Uterus (tissue), 4 donors: ENCODE measurements at places on chromosomes 2 and 18. TPM values are rescaled to one million over a fixed set of nuclear protein-coding genes. Genes with fewer than 3 reads are reported as not detected.
A peak's percentile ranks its signal among the peaks of the same experiment; 100 is the strongest.

DNA sequence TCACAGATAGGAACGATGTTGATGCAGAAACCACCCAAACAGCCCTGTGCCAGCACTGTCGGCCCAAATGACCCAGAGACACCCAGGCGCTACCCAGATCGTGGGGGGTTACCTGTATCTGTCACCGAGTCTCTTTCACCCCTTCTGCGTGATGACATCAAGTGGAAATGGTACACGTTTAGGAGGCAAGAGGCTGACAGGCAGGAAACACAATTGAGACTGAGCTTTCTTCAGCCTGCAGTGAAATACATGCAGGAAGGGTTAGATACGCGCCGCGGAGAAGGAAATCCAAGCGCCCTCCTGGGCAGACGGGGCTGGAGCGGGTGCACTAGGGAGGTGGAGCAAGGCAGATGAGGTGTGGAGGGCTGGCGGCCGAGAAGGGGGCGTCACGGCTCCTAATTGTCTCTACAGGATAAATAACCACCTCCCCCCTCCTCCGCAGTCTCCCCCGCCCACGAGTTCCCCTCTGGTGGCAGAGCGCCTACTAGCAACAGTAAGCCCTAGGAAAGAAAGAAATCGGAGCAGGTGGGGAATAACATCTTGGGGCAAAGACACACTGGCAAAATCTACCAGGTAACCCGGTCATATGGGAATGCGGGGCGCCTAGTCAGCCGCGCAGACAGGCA is at the start of gene RNF152:
RNF152 (minus strand) TSS at position 325 of the 626 bp plus-strand sequence. CDS start 76,544 bp downstream, outside the sequence.
- peak; percentile 66 for DNase-seq
- peaks cover 5% of the 10 kb centered on the region for H3K4me1 ChIP-seq
- peak within 1 kb of the TSS; percentile 100 for H3K4me3 ChIP-seq
- H3K27ac ChIP-seq: peak within 1 kb of the TSS; percentile 96
- no peaks in the 10 kb centered on the region for H3K36me3 ChIP-seq

- H3K27me3 ChIP-seq: no peaks in the 10 kb centered on the region
- no peaks in the 10 kb centered on the region for H3K4me1 ChIP-seq
- H3K36me3 ChIP-seq: no peaks in the 10 kb centered on the region
- H3K27ac ChIP-seq: no peak overlapping the region
Measured at GRCh38 chr2:60849187-60849586, 32.2 kb upstream of the REL start.

Gene PLCD4
- total RNA-seq: not detected

DNA sequence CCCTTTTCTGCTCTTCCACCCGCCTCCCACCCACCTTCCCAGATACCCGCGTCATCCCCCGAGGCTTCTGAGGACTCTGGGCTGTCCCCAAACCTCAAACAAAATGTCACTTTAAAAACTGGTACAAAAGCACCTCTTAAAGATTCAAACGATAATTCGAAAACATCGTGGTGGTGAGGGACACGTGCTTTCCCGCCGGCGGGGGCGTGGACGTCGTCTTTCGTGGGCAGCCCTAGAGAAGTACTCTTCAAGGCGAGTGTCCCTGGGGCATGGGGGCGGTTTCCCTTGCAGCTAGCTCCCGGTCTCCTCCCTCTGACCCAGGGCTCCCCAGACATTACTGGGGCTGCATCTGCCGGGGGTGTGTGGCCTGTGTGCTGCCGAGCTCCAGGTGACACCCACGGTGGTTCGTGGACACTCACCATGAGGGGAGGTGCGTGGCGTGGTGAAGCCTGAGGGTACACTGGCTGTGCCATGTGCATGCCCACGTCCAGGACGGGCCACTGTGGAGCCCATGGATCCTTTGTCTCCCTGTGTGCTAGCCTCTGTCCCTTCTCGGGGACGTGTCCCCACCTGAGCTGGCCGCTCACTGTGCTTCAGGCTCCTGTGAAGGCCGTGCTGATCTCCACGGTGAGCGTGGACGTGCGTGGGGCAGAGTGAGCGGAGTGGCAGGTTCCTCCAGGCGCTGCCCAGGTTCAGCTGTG is 117.8 kb downstream of the NFATC1 start:
- H3K27me3 ChIP-seq: no peaks in the 10 kb centered on the region
- no peak for DNase-seq
- H3K4me3 ChIP-seq: no peak overlapping the region
- no peaks in the 10 kb centered on the region for H3K4me1 ChIP-seq

DNA sequence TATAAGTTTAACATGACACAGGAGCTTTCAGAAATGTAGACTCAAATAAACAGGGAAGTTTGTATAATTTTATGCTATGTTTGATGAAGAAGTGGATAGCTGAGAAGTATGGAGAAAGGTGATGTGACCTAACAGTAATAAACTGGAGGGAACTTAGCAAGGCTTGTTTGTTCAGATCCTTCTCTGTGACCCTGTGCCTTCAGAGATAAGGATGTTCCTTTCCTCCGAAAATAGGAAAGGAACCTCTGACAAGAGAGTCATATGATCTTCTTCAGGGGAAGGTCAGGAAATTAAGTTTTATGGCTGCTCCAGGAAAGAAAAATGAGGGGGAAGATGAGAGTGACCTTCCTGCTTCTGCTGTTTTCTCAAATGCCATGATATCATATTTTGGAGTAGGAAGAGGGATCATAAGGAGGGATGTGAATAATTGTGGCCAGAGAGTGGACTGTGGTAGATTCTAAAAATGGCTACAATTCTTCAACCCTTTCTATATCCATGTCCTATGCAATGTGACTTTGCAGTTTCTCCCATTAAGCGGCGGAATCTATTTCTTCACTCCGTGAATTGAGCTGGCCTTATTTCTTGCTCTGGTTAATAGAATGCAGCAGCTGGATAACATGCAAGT is 8.5 kb upstream of the C2orf69 start:
- no peaks in the 10 kb centered on the region for H3K4me1 ChIP-seq
- no peaks in the 10 kb centered on the region for H3K27me3 ChIP-seq
- no peak overlapping the region for H3K27ac ChIP-seq
- no peaks in the 10 kb centered on the region for H3K36me3 ChIP-seq

GRCh38 chr2:3620834-3621233 is 25.9 kb downstream of the COLEC11 start:
- no peaks in the 10 kb centered on the region for H3K27me3 ChIP-seq
- no peaks in the 10 kb centered on the region for H3K4me1 ChIP-seq
- no peak overlapping the region for H3K4me3 ChIP-seq
- no peak for DNase-seq
- no peak overlapping the region for H3K27ac ChIP-seq
- H3K36me3 ChIP-seq: no peaks in the 10 kb centered on the region

DNA sequence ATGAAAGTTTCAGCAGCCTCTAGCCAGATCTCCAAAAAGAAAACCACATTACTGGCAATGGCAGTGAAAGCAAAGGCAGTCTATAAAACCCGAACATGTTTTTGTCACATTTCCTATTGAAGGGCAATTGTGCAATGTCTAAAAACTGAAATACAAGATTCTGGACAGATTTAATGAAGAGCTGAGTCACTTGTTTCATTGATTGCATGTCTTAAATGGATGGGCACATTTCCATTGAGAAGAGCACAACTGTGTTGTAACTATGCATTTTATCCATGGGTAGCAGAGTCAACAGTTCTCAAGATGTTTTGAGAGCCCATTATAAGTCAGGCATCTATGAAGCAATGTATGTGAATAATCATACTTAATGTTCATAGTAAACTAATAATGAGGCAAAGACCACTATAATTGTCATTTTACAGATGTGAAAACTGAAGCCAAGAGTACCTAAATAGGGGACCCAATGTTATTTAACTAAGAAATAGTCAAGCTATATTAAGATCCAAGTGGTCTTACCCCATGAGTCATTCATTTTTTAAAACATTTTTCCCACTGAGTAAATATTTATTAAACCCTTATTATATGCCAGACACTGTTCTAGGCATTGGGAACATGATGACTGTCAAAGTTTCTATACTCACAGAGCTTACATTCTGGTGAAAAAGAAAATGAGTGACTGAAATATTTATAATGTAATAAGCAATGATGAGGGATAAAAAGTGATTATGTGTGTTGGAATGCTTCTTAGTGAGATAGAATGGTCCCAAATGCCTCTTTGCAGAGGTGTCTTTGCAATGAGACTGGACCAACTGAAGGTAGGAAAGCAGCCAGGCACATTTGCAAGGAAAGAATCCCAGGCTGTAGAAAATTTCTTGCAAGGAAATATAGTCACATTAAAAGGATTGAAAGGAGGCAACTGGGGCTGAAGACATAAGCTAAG is 818.9 kb upstream of the ACVR2A start:
- H3K27me3 ChIP-seq: no peaks in the 10 kb centered on the region
- H3K36me3 ChIP-seq: no peaks in the 10 kb centered on the region
- H3K27ac ChIP-seq: no peak overlapping the region
- no peak overlapping the region for H3K4me3 ChIP-seq
- H3K4me1 ChIP-seq: no peaks in the 10 kb centered on the region

GRCh38 chr18:63259567-63260379 is 59.8 kb downstream of the BCL2 start:
- no peak overlapping the region for H3K27ac ChIP-seq
- H3K36me3 ChIP-seq: no peaks in the 10 kb centered on the region
- DNase-seq: no peak
- no peaks in the 10 kb centered on the region for H3K27me3 ChIP-seq
- H3K4me3 ChIP-seq: no peak overlapping the region

Gene NEU2
- not detected for total RNA-seq

DNA sequence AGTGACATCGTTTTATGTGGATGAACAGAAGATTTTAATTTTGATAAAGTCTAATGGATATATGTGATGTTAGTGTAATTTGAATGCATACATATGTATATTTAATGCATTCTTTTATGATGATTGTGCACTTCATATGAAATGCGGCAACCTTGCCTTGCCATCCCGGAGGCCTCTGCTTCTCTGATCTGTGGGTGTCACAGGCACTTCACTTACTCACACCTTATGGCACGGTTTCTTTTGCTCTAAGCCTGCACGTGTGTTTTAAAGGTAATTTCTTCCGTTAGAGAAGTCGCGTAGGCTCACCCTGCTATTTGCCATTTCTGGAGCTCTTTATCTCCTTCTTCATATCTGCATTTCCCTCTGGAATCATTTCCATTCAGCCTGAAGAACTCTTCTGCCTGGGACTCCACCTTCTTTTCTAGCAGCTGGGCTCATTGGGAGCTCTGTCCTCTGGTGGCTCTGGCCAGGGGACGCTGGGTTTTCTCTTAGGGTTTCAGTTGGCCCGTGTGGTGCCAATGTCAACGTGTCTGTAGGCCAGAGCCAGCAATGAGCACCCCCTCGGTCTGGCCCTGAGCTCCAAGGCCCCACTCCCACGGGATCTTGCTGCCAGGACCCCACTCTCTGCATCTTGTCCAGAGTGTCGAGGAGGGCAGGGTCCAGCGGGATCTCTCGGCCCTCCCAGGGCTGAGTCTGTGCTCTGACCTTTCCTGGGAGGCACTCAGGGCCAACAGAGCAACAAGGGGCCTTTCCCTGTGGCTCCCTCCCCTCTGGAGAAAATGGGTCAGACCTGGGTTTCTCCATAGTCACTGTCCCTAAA is 97.3 kb downstream of the RTP5 start:
- no peaks in the 10 kb centered on the region for H3K27me3 ChIP-seq
- H3K4me3 ChIP-seq: no peak overlapping the region
- H3K27ac ChIP-seq: no peak overlapping the region
- no peak for DNase-seq

GRCh38 chr2:128313091-128313836 is 5.4 kb downstream of the HS6ST1 start:
- peaks cover 4% of the 10 kb centered on the region for H3K4me1 ChIP-seq
- H3K27ac ChIP-seq: no peak overlapping the region
- no peaks in the 10 kb centered on the region for H3K36me3 ChIP-seq
- no peak overlapping the region for H3K4me3 ChIP-seq
- H3K27me3 ChIP-seq: no peaks in the 10 kb centered on the region
- no peak for DNase-seq

- no peak for DNase-seq
- H3K4me1 ChIP-seq: no peaks in the 10 kb centered on the region
- no peaks in the 10 kb centered on the region for H3K36me3 ChIP-seq
Measured at GRCh38 chr2:45390441-45390840, 220.6 kb downstream of the SRBD1 start.

Gene DSG1
- total RNA-seq: not detected
